Small intestine (tissue), 16 donors: ENCODE measurements at places on chromosomes 13 and 19.

- DNase-seq = no peak
Measured at GRCh38 chr19:48183356-48183755, 12.9 kb downstream of the ZSWIM9 start.

DNA sequence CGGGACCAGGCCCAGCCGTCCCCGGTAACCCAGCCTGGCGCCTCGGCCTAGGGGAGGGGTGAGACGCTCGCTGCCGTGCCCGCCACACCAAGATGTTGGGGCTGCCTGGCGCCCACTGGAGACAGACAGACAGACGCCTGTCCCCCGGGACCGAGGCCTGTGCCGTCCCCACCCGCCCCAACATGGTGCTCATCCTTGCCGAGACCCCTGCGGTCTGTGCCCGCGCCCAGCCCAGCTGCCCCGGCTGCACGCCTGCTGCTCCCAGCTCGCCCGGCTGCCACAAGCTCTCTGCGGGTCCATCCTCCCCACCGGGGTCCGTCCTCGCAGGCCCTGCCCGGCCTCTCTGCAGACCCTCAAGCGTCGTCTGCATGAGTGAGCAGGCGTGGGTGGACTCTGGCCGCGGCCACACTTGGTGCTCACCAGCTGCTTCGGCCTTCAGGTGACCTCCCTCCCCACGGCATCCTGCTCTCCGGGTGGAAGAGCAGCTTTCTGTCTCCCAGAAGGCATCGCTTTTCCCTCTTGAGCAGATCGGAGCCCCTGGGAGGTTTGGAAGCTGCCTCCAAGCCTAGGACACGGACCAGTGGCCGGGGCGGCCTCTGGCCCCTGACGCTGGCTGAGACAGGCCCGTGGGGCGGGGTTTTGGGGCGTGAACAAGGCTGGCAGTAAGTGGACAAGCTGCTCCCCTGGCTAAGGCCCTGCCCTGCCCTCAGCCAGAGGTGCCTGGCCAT lies 6.7 kb upstream of the TMPRSS9 start:
- no peak for DNase-seq

DNA sequence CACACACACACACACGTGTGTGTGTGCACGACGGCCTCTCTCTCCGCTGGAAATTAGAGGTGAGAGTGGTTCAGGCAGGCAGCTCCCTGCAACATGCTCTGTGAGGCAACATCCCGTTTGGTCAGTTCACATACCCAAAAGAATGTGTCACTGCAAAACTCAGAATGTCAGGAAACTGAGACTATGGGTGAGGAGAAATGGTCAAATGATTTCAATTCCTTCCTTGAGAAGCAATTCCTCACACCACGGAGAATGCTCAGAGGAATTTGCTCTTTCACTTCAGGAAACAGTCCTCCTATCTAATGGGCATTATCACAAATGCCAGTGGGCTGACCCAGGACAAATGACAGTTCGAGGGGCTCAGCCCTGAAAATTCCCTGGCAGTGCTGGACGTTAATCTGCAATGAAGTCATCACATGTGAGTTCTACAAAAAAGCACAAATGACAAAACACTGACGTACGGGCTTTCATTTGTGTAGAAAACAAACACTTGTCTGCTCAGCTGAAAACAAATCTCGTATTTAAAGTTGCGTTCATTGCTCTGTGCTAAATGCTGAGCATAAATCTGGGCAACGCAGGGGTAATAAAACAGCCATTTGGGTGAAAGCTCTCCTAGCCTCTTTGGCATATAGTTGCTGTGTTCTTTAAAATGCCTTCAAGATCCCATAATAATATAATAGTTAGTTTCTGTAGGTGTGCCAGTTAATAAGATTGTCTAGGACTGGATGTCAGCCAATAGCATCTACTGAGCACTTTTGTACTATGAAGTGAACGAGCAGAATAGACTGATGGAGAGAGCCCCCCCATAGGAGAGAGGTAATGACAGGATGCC lies 18.6 kb upstream of the LATS2 start:
- no peak for DNase-seq

GRCh38 chr19:32322541-32322940 lies 22.9 kb upstream of the ZNF507 start:
- no peak for DNase-seq

DNA sequence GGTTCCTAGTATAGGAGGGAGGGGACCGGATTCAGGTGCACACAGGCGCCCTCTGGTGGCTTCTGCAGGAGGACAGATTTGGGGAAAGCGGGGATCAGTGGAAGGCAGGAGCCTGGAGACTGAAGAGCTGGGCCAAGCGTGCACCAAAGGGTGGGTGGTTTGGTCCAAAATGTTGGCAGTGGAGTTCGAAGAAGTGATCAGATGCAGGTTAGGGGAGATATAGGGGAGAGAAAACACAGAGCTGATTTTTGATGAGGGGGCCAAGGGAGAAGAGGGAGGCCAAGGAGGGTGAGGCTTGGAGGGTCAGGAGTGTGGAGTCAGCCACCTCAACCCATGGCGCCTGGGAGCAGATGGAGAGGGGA lies 6.8 kb upstream of the CARM1 start:
- peak; percentile 82 for DNase-seq
